ENCODE measurements at places on chromosomes 2 and 18.

DNA sequence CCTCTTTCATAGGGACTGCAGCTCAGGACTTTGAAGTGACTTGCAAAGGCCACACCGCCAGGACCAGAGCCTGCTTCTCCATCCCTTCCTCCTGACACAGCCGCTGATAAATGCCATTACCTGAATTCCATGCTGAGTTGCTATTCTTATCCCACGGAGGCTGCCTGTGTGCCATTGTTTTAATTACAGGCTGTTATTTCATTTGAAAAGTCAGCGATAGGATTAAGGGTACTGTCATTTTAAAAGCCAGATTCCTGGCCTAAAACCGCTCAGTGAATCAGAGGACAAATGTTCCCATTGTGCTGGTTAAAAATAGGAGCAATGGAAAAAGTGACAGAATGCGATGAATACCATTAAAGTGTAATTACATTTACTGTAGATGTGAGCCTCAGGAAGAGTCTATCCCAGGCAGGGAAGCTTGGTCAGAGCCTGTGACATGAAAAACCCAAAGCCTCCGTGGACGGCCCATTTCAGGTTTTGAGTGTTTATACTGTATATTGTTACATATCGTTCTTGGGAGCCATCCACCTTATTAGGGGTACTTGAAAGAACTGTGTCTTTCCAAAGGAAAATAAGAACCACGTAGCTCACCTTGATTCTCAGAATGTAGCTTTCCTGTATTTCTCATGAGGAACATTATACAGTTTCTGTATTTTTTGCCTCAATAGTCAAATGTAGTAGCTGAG, 41.3 kb downstream of the PDCL3 start:
- peak; percentile 68 for DNase-seq

- no peak for DNase-seq
These were observed 92.6 kb upstream of the TSPYL6 start for GRCh38 chr2:54348646-54349045.

DNA sequence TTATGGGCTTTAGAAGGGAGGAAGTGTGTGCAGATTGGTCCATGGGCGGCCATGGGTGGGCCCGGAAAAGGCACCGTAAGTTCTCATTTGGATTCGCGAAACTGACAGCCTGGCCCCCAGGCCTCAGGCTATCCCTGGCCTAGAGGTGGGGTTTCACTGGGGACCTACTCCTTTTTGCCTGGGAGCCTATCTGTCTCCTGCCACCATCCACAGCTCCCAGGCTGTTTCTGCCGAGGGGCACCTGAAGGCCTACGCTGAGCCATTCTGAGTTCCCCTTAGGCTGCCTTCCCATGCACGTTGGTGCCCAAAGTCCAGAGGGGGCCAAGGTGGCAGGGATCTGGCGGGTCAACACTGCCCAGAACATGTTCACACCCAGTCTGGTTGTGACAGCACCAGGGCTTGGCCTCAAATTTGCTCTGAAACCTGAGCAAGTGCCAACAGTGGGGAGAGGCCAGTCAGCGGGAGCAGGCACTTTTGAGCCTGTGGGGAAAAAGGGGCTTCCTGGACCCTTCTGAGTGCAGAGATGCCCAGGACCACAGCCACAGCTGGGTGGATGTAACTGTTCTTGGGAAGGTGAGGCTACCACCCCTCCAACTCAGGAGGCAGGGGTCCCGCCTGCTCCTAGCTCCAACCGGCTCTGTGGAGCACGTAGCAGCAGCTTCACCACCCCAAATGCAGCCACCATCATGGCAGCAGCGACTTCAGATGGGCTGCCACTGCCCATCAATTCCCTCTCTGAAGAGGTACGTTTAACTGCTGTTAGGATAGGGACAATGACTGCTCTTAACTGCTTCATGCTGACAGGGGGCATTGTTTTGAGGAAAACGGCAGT, 73.6 kb upstream of the ZNF804A start:
- no peak for DNase-seq

DNA sequence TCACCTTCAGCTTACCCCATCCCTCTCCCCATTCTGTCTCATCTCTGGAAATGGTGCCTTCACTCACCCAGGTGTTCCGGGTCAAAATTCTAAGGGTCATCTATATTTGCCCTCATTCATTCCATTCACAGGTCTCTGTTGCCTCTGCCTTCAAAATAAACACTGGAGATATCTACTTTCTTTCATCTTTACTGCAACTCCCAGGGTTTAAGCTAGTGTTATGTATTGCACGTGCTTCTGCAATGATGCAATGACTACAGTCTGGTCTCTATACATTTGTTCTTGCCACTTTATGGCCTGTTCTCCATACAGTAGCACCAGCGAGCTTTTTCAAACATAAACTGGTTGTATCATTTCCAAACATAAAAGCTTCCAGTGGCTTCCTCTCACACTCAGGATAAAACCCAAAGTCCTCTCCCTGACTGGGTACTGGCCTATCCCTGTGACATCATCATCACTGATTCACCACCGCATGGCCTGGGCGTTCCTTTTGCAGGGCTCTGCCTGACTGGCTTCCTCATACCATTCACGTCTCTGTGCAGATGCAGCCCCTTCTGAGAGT, 14.3 kb downstream of the DSG2 start:
- DNase-seq, result no peak

- peak; percentile 36 for DNase-seq
These were observed 102.1 kb downstream of the ATAD2B start for GRCh38 chr2:23824777-23825212.

DNA sequence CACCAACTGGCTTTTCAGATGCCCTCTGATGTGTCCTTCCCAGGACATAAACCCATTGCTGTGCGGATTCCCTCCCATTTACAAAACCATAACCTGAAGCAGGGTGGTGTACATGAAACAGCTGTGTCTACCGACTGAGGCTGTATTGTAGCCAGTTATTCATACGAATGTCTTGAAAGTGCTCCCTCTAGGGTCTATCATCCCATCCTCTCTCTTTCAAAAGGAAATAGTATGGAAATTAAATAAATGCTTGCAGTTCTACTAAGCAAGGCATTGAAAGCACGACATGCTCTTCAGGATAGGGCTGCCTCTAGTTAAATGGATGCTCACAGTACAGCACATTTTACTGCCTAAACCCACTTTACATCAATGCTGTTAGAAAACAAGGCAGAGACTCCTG, 112.2 kb upstream of the PXDN start:
- DNase-seq, result no peak

DNA sequence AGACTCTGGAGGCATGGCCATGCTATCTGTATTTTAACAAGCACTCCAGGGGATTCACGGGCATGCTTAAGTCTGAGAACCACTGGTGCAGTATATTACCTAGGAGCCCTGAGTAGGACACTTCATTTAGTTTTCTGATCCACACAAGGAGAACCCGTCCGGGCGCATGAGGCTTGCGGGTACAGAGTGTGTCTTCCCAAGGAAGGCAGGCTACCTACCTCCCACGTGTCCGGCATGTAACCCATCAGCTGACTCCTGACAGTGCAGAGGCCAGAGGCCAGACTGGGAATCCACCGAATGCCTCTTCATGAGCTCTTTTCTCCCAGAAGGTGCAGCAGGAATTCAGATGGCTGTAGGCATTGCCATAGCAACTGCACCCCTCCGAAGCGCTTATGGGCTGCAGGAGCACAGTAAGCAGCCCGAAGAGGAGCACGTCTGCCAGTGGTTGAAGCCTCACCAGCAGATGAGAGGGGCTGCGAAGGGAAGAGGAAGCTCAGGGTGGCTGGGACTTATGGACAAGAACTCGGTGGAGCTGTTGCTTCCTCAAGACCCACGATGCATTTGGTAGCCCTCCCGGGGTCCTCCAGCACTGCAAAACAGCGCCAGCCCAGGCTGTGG, 33.8 kb upstream of the DNMT3A start:
- no peak for DNase-seq

DNA sequence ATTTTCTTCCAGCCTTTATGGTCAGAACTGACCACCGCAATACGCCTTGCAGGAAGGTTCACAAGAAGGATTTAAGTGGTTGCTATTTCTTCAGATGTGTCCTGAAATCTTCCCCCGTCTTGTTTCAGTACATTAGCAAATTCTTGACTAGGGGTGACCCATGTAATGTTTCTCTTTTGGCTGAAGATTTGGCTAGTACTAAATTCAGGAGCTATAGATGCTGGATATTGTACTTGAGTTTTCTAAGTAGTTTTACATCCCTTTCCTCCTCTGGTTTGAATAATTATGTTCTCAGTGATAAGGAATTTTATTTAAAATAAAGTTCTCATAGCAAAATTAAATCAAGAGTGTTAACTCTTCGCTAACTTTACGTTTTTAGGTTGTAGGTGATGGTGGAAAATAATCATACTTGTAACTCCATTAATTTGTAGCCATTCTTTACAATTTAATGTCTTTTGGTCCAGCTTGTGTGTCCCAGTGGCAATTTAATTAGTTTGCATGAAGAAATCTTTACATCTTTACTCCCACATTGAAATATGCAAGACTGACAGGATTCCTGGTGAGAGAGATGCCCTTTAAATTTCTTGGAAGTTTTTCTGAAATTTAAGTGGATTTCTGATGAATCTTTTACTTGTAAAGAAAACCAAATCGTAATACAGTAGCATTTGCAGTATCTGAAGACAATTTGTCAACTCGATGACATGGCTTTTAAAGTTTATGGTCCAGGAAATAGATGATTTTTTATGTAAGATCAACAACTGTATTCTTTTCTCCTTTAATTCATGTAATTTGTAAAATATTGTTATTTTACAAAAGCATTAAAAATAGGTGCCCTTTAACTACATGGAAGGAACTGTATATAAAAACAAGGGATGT, 2.8 kb downstream of the PHLPP1 start:
- no peak for DNase-seq

- DNase-seq, result no peak
These were observed 136.5 kb upstream of the TNP1 start for GRCh38 chr2:216996279-216996845.

DNA sequence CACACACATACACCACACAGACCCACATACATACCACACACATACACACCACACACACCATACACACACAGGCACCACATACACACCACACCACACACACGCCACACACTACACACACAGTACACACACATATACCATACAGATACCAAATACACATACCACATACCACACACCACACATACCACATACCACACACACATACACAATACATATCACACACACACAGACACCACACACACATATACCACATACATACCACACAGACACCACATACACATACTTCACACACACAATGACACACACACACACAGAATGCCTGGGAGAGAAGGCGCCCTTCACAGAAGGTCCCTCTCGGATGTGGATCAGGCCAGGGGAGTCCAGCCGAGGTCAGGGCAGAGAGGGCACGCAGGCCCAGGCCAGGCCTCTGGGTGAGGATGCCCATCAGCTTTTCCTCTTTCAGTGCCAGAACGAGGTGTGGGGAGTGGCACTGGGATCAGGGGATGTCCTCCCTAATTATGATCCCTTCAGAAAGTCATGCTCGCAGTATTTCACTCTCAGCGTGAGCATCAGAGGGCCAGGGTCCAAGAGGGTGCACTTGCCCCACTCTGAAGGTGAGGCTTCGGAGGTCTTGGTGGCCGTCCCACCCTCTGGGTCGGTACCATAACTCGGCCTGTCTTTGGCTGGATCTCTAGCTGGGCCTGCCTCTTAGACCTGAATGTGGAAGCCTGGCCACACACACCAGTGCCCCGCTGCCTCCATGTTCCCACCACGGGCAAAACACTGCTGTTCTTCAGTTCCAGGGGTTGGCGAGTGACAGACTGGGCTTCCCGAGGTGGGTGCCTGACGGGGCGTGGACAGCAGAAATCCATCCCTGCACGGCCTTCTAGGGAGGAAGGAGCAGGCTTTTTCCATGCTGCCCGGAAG, 70.6 kb upstream of the ODC1 start:
- DNase-seq, result no peak

- DNase-seq, result no peak
These were observed 246.4 kb upstream of the RAB6C start for GRCh38 chr2:129733041-129733440.

DNA sequence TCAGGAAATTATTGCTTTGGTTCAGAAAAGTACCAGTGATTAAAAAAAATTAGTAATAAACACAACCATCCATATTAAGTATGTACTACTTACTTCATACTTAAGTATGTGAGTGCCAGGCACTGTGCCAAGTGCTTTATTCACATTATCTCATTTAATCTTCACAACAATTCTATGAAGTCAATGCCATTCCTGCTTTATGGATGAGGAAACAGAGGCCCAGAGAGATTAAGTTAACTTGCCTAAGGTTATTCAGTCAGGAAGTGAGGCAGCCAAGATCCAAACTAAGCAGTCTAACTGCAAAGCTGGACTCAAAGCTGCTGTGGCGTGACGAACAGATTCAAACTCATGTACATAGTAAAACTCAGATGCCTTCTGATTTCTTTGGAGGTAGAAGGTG, 22.3 kb downstream of the DTNB start:
- no peak for DNase-seq

DNA sequence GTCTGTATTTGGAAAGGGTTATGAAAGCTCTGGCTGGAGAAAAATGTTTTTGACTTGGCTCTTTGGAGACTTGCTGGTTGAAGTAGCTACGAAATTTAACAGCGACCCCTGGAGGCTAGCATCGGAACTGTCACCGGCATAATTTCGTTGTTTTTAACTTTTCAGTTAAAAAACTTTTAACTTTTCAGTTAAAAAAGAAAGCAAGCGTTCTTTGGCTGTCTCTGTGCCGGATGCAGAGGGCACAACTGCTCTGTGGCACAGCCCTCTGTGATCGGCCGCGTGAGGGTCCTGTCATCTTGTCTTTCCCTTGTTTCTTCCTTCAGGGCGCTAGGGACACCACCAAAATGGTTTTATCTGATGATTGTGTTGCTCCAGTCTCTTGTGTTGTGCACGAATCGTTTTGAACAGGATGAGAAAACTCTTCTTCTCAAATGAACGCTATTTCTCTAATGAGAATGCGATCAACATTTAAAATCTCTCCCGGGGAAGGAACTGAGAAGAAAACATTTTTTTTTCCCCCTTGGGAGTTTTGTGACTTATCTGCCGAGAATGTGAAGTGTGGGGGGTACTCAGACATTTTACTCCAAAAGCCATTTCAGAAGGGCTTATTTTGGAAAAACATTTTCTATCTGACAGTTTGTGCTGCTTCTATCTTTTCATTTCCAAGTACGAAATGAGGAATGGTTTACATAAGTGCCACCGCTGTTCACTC, 57.1 kb downstream of the ADCYAP1 start:
- DNase-seq, result peak; percentile 3

DNA sequence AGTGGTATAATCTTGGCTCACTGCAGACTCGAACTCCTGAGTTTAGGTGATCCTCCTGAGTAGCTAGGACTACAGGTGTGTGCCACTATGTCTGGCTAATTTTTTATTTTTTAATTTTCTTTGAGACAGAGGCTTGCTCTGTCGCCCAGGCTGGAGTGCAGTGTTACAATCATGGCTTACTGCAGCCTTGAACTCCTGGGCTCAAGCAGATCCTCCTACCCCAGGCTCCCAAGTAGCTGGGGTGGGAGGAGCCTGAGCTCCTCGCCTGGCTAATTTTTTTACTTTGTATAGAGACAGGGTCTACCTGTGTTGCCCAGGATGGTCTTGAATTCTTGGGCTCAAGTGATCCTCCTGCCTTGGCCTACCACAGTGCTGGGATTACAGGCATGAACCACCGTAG, 62.5 kb downstream of the BABAM2 start:
- DNase-seq, result no peak
